ENCODE measurements at places on chromosomes 3 and 15.

DNA sequence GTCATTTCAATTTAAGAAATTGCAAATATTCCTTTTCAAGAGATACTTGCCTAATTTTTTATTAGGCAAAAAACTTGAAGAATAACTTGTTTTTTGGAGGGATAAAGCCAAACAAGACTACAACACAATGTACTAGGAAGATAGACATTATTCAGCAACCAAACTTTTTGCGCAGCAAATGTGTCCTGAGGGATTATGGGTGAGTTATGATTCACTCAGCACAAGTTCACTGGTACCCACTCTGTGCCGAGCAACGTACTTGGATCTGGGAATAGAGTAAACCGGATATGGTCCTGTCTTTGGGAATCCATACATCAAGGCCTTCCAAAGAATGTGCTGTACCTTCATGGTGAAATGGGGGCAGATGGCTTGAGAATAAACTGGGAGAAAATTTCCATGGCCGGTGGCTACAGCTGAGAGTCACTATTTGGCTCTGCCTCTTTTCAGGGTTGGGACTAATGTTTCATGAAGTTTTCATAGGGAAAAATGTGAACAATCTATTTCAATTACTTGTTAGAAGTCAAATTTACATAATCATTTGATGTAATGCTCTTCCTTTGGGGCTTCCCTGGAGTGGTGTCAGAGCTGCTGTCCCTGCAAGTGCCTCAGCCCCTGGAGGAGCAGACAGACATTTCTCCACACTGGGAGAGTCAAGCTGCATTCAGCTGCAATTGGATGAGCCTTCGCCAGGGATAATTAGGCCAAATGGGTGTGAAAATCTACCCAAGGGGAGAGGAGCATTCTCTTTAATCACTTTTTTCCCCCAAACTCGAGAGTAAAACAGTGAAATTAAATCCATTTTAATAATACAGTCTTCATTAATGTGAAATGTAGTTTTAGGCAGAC is 315.2 kb downstream of the CLSTN2 start:
- no peak for DNase-seq

DNA sequence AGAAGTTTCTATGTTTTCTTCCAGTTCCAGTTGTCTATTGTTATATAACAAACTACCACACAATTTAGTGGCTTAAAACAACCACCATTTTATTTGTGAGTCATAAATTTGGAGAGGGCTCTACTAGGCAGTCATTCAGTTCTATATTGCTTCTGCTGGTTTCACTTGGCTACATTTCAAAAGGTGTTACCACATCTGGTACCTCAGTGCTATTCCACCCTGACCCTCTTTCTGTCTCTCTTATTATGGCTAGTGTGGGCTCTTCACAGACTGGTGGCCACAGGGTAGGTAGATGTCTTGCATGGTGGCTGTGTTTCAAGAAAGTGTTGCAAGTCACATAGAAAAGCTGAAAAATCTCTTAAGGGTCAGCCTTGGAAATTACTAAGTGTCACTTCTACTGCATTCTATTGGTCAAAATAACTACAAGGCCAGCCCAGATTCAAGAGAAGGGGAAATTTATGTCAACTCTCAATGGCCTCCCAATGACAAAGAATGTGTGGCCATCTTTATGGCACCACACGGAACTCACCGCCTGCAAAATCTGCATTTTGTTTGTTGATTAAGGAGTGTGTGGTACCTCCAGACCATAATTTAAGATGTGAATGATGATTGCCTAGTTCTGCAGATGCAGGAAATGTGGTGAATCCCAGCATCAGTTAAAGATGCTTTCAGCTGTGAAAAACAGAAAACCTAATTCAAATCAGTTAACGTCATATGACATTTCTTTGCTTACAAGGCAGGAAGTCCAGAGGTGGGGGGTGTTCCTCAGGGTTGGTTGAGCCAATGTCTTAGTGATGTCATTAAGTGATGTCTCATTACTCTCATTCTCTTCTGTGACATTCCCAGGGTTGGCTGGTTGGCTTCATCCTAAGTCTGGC is 105.8 kb upstream of the RASGRP1 start:
- DNase-seq, result peak; percentile 84

DNA sequence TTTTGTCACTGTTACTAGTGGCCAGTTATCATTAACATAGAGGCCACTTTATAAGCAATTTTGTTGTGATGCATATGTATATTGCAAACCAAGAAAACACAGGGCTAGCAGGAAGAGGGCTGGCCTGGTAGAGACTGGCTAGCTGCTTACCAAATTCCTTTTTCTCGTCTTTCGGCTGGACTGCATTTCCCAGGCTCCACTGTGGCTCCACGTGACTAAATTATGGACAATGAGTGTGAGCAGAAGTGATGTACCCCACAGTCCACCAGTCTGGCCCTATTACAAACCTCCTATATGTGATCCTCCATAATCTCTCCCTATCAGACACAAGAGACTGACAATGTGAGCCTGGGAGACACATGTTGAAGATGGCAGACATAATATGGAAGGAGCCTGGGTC is 257.0 kb downstream of the MFSD1 start:
- DNase-seq, result no peak

DNA sequence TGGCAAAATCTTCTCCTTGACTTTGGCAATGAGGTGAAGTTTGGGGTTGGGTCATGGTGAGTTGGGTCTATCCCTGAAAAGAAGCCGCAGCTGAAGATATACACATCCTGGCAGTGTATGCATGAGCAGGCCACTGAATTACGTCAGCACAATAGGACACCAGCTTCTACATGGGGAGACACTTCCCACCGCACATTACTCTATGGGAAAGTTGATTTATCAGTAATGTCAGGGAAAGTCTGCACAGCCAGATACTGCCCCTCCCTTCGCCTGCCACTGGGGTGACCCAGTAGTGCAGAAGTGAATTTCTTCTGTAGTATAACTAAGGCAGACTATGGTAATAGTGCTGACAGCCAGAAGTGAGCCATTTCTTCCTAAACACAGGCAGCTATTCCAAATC is 245.0 kb downstream of the NTRK3 start:
- DNase-seq, result no peak

DNA sequence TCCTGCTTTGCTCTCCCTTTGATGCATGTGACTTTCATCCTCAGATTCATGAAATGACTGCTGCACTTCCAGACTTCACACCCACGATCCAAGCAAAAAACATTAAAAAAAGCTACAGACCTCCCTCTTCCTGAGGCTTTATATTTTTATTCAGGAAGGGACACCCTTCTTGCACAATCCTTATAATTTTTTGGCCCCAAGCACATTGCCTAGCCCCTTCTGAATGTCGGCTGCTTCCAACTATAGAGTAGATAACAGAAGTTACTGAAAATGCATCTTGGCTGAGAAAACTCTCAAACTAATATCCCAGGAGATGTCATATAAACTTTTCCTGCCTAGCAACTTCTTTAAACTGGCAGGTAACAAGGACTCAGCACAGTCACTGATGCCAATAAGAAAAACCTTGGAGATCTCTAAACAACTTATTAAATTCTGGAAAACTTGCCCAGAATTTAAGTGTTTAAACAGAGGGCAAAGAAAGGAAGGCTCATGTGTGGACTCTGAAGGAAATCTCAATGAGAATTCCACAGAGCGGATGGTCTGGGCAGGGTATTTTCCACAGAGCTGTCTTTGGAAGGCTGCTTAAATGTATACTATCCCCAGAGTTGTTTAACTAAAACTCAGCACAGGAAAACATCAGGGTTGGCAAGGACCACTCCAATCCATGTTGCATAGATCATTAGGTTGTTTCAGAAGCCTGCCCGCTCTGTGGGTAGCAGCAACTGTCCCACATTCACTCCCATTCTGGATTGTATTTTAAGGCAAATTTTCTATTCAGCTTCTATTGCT is 746.8 kb upstream of the LMCD1 start:
- DNase-seq, result no peak

DNA sequence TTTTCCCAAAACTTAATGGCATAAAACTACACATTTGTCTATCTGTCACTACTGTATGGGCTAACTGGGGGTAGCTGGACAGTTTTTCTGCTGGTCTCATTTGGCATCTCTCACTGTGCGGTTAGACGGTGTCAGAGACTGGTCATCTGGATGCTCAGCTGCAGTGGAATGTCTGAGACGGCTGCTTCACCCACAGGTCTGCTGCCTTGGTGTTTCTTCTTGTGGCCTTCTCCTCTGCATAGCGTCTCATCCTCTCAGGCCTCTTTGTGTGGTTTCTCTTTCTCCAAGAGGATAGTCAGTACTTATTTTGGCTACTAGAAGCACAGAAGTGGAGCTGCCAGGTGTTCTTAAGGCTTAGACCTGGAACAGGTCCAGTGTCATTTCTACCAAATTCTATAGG is 35.9 kb upstream of the GOLGA6L9 start:
- no peak for DNase-seq

- DNase-seq, result no peak
Observed at GRCh38 chr3:26105261-26105660, 315.4 kb downstream of the OXSM start.
